ENCODE measurements at places on chromosomes 2 and 18. TPM values are rescaled to one million over a fixed set of nuclear protein-coding genes. Genes with fewer than 3 reads are reported as not detected.

The ARHGEF4 gene
- total RNA-seq: 1.0 TPM

The ANKRD30BL gene
- total RNA-seq: 0.14 TPM

The RBM43 gene
- 3.0 TPM for total RNA-seq

The UGT1A10 gene
- total RNA-seq: 0.22 TPM

The PLCD4 gene
- 1.4 TPM for total RNA-seq

The TXNL1 gene
- total RNA-seq: 37.9 TPM

The TEX44 gene
- total RNA-seq: not detected

The REG1B gene
- not detected for total RNA-seq

The SFXN5 gene
- 9.6 TPM for total RNA-seq

The CLASP1 gene
- total RNA-seq: 44.6 TPM

The FTCDNL1 gene
- total RNA-seq: 0.43 TPM

The IHH gene
- under 0.01 TPM for total RNA-seq
